ENCODE measurements at places on chromosomes 1 and 21.

DNA sequence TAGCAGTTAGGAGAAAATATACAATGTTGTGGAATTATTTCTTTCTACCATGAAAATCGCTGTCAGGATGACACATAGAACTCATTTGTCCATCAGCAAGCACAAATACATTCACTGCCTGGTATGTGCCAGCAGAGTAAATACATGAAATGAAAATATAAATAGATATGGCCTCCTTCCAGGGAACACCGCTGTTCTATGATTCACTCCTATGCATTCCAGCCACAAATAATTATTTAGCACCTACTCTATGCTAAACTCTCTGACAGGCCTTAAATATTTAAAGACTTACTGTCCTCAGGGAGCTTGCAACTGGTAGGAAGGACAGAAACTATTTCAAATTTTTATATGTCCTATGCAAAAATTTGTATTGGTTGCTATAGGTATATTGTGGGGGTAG, 975.0 kb upstream of the NCAM2 start:
- no peak for DNase-seq

DNA sequence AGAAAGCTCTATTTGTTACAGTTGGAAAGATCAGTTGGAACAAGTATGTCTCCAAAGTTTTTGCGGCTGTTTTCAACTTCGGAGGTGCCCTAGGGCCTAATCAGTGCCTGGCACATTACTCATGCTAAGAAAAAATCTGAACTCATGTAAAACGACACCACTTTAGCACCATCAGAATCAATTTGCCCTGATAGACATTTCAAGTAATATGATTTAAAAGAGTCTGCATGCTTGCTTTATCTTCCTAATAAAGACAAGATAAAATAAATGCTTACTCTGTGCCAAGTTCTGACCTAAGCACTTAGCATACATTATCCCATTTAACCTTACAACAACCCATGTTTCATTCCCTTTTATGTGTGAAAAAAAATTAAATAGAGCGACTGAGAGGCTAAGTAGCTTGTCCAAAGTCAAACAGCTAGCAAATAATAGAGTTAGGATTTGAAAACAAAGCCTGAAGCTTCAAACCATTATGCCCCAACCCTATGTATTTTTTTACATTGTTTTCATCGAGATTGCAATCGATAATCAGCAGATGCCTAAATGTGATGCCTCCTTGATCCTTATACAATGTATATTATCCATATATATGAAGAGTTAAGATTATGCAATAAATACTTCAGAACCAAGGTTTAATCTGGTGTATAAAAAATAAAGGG, 91.3 kb downstream of the DENND1B start:
- peak; percentile 48 for DNase-seq

GRCh38 chr1:207152792-207153468, 48.9 kb downstream of the C4BPA start:
- DNase-seq, result no peak

GRCh38 chr1:230308039-230308438, 118.1 kb downstream of the PGBD5 start:
- DNase-seq, result peak; percentile 30

GRCh38 chr1:22350171-22350923, 101.3 kb upstream of the ZBTB40 start:
- DNase-seq, result no peak

GRCh38 chr1:206792939-206793607, 20.8 kb upstream of the IL10 start:
- no peak for DNase-seq

DNA sequence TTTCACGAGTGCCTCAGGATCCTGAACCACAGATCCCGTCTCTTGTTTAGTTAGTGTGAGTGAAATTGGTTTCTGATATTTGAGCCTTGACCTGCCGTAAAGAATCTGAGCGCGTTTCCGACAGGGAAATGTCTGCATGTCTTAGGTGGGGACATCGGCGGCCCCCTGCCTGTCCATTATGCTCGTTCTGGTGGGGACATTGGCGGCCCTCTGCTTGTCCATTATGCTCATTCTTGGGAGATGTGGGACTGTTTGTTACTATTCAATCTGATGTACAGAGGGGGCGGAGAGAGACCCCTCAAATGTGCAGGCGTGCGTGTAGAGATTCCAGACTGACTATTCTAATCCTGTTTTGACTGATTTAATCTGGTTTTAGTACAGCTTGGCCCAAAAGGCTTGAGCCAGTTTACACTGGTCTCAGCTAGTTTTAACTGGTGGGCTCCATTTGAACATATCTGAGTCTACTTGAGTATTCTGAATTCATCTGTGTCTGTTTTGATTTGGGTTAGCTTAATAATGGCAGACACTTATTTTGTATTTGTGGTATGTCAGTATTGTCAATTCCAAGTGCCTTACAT, 6.6 kb upstream of the TINAGL1 start:
- no peak for DNase-seq

DNA sequence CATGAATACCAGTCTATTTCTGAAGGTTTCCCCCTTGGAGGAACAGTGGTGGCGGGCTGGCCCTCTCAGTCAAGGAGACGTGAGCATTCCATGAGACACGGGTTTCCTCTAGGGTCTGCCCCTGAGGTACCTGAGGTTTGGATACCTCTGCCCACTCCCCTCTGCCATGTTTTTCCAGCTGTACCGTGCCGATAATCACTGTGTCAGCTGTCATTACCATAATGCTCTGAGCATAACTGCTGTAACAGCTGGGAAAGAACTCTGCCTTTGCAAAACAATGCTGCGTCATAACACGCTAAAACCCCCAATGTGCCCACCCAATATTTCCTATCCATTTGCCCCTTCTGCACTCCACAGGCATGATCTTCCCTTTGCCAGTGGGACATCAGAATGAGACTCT, 425.1 kb downstream of the KIF26B start:
- no peak for DNase-seq

GRCh38 chr1:178910023-178910422, 39.1 kb upstream of the ANGPTL1 start:
- no peak for DNase-seq

GRCh38 chr1:236016782-236017400, 48.0 kb downstream of the NID1 start:
- no peak for DNase-seq

DNA sequence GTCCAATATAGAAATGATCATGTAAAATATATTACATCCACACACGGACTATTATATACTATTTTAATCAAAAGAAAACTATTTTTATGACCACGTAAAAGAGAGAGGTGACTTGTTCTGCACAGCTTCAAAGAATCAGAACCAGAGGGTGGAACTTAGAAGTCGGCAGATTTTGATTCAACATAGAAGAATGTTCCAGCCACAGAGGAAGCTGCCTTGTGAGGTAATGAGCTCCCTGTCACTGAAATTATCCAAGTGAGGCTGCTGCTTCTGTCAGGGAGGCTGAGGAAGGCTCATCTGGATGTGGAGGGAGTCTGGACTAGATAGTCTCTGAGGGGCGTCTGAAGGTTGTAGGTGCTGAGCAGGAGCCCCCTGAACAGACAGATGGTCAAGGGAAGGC, 2.7 kb downstream of the PLEKHA6 start:
- peak; percentile 41 for DNase-seq

GRCh38 chr1:205354259-205355074, 2.3 kb downstream of the KLHDC8A start:
- DNase-seq, result peak; percentile 89

GRCh38 chr1:211579440-211580302, 710 bp upstream of the SLC30A1 start:
- DNase-seq, result peak; percentile 77

- peak; percentile 88 for DNase-seq
These were observed 1.7 kb downstream of the PIP5K1A start for GRCh38 chr1:151199873-151200581.

GRCh38 chr1:110591956-110592355, 14.2 kb downstream of the KCNA2 start:
- DNase-seq, result no peak

- no peak for DNase-seq
These were observed 34.3 kb upstream of the GALNT2 start for GRCh38 chr1:230032516-230033281.

- DNase-seq, result no peak
These were observed 844.3 kb downstream of the KCNT2 start for GRCh38 chr1:195763907-195764374.

DNA sequence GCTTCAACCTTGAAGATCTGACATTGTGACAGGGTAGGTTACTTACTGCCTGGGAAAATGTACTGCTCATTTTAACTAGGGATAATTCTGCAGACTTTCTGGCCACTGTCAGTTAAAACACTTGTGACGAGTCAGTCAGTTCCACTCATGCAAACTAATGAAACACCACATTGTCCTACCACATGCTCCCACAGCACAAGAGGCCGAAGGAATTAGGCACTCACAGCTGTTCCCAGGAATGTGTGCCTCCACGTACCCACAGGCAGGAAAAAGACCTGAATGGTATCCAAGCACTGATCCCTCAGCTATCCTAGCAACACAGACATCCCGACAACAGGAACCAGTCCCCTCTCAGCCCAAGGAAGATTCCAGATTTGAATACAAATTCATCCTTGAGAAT, 12.3 kb downstream of the BCAR3 start:
- DNase-seq, result peak; percentile 59

DNA sequence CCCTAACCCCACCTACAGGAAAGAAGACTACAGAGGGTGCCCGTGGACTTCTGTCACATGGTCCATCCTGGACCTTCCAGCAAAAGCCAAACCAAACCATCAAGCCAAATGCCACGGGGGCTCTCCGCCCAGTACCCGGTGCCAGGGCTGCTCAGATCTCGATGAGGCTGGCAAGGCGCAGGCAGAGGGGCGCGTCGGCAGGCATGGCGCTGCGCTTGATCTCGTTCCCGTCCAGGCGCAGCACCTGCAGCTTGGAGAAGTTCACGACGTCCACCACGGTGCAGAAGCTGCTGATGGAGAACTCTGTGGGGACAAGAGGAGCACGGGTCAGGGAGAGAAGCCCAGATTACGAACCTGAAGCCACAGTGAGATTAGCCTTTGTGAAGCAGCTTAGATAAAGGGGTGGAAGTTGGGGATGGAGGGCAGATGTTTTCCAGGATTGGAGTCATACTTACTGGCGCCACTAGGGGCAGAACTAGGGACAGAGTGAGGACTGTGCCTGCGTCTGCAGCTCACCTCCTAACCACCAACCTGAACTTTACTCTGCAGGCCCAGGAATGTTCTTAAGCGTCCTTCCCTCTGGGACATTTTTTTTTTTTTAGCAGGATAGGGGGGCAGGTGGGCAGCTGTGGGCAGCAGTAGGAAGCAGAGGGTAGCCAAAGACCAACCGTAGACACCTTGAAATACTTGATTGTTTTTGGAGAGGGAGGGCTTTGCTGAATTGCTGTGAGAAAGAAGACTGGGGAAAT, 8.6 kb downstream of the FMOD start:
- peak; percentile 72 for DNase-seq

DNA sequence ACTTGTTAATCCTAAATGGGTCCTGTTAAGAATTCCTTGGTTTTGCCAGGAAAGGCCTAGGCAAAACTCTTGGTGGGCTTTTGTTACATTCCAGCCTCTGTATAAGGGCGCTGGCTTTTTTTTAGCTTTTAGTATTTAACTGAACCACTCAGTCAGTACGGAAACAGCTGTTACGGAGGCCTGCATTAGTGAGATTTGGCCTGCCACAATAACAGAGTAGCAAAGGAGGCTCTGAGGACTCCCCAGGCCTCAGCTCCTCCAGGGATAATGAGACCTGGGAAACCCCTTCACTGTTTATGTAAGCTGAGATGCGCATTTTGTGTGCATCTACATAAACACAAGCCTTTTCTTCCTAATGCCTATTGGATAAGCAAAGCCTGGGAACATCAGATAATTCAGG, 210.2 kb downstream of the APP start:
- DNase-seq, result no peak

- no peak for DNase-seq
These were observed 23.3 kb downstream of the IGFN1 start for GRCh38 chr1:201213926-201214325.

DNA sequence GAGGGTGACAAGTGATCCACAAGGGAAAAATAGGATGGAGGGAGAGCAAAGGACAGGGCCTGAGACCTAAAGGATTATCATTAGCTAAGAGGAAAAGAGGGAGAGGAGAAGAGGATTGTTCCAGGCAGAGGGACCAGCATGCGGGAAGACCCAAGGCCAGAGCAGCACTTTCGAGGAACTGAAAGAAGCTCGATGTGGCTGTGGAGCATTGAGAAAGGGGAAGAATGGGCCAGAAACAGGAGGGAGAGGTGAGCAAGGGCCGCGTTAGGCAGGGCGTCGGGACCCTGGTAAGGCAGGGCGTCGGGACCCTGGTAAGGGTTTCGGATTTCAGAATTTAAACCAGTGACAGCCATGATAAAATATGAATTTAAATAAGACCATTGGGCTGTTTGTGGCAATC, 22.8 kb upstream of the CSF1 start:
- DNase-seq, result no peak

DNA sequence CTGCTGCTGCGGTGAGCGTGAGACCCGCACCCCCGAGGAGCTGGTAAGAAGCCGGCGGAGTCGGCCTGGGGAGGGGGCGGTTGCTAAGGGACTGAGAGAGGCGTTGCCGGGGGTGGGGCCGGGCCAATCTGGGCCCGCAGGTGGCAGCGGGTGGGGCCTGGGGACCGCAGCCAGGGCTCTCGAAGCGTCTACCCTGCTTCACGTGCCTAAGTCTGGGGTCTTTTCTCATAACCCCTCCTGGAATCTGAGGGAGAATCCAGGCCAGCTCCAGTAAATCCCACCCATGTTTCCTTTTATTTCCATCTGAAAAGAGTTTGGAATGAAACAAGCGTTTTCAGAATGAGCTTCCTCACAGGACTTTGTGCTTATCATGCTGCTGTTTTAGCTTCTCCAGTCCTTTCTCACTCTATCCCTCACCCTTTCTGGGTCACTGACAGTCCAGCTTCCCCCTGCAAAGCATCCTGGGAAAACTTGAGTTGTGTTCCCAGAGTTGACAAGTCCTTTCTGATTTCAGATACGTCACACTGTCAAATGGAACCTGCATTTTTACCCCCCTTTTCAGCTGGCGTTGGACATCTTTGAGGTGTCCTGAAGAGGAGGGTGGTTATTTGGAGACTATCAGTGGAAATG, 431 bp downstream of the CLCN6 start:
- DNase-seq, result peak; percentile 65

GRCh38 chr1:52041551-52042185, 8.1 kb upstream of the KTI12 start:
- no peak for DNase-seq

DNA sequence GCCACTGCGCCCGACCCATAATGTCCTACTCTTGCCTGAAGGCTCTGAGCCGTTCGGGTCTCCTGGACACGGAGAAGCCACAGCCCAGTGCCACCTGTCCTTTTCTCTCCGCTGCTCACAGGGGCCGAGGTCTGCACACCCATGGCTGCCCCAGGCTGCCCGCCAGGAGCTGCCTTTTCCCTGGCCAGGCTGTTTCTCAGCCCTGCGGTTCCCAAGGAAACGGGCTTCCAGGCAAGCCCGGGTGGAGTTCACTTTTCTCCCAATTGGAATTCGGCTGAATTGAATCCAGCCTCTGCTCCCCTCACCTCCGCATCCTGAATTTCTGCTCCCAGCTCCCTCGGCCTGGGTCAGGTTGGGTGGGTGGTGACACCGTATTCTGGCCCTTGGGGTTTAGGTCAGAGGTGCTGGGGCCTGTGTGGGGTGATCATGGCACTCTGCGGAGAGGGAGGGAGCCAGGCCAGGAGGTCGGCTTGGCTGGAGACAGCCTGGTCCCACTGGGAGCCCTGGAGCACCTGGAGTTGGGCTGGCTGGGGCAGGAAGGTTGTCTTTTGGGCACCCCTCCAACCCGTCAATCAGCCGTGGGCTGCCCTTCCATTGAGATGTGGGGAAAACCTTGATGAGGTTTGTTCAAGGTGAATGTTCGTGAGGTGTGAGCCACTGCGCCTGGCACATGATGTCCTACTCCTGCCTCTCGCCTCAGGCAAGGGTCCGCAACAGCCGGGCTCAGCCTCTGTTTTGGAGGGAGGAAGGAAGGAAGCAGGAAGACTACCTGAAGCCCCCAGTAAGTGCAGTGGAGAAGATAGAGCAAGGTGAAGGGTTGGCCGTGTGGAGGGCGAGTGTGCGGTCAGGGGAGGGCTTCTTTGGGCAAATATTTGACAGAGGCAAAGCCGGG, 25.1 kb downstream of the RRP1 start:
- DNase-seq, result no peak

Data from adipocyte (in vitro differentiated cells).